NCI-H460 (cell line): ENCODE measurements at places on chromosomes 1 and 21. TPM values are rescaled to one million over a fixed set of nuclear protein-coding genes. Genes with fewer than 3 reads are reported as not detected.

HPDL gene
- 2.9 TPM in 2 replicates for total RNA-seq

TMIGD3 gene
- not detected in 2 replicates for total RNA-seq

DYNLT5 gene
- total RNA-seq, result not detected in 2 replicates

DNA sequence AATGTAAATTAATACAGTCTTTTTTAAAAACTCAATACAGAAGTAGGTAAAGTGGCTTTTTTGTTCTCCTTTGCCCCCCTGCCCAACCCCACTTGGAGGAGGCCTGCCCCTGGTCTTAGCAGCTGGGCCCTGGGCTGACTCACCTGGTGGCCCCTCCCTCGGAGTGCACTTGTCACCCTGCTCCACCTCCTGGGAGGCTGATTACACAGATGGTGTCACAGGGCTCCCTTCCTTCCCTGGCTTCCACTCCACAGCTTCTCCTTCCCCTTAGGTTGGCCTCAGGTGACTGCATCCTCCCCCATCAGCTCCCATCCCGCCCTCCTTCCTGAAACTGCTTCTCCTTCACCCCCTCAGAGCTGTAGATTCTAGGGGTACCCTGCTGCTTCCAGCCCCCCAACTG, 11.7 kb upstream of the CAPN9 start:
- DNase-seq, result no peak
